ENCODE measurements at places on chromosomes 7 and 10.

DNA sequence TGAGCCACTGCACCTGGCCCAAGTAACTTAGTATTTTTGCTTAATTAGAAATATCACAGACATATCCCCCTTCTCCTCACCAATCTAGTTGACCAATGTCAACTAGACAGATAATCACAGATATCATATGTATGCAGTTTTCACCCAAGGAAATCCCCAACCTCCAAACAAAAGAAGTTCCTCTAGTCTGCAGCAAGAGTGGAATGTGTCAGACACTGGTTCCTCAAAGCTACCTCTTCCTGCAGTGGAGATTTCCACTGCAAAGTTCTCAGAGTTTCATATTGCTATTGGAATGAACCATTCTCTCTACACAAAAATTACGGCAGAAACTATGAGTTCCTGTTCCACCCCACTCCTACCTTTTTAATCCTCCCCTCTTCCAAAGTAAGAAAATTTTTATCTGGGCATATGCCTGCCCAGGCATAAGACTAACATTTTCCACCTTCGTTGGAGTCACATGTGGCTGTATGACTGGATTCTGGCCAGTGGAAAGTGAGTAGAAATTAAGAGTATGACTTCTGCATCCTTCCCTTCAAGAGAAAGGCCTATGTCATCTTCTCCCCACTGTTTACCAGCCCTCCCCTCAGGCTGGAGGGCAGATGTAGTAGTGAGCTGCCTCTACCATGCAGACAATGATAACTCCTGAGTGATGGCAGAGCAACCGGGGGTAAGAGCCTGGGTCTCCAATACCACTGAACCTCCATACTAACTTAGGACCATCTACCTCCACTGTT lies 103.0 kb downstream of the MYOF start:
- DNase-seq = no peak

DNA sequence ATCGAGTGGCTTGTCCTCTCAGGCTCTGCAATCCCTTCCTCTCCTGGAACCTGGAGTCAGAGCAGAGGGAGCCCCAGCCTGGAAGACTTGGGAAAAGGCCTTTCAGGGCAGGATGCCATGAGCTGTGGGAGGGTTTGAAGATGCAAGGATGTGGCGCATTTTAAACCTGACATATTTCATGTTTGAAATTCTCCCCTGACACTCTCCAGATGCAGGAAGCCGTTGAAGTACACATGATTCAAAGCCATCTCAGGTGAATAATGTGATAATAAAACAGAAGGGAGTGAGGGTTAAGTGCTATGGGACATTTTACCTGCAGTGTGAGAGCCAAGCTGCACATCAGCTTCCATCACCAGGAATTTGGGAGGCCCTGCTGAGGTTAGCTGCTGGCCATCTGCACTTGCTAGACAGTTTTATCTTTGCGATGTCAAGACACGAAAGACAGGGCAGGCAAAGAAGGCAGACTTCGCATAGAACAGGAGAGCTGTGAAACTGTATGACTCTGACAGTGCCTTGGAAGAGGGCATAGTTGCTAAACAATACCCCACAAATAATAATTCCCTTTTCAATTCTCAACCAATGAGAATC lies 159.1 kb upstream of the GDF10 start:
- no peak for DNase-seq

GRCh38 chr7:98681511-98681910 lies 64.4 kb downstream of the NPTX2 start:
- no peak for DNase-seq

GRCh38 chr10:14659626-14660196 lies 115.0 kb downstream of the FAM107B start:
- DNase-seq = peak; percentile 24

GRCh38 chr7:45658716-45659495 lies 84.7 kb downstream of the ADCY1 start:
- DNase-seq = no peak

Measured in stimulated activated CD8-positive, alpha-beta memory T cell treated with anti-CD3 and anti-CD28 coated beads, Interleukin-7, amount 100 ng/mL, for 4 hours (primary cell).